ENCODE measurements at places on chromosomes 5 and 9.

DNA sequence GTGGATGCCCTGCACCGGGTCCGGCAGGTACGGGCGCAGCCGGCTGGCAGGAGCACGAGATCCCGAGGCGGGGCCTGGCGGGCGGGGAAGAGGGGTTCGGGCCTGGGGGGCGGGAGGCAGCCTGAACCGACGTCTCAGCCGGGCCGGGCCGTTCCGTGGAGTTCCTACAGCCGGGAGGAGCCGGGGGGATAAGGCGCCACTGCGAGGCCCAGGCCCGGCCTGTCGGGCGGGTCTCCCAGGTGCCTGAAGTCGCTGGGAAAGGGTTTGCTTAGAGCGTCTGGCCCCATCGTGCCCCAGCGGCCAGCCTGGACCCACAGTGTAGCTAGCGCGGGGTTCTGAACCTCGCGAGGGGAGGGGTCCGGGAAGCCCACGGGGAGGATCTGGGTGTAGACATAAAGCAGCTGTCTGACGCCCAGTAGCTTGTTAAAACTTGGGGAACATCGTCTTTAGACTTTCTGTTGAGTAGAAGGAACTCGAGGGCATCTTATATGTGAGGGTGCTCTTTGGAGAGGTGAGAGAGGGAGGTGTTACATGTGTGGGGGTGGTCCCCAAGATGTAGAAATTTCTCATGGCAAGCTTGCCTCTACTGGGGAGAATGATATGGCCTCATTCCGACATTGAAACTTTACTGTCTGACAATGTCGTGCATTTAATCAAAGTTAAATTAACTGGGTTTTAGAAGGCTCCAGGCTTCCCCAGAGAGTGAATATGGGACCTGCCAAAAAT is 524 bp downstream of the FUBP3 start:
- no peak for DNase-seq

GRCh38 chr5:66666778-66667177 is 70.6 kb downstream of the MAST4 start:
- DNase-seq: no peak

- DNase-seq: no peak
Measured at GRCh38 chr9:132541870-132542830, 40.3 kb upstream of the BARHL1 start.

- DNase-seq: no peak
Measured at GRCh38 chr9:118455788-118456187, 751.6 kb downstream of the TLR4 start.

DNA sequence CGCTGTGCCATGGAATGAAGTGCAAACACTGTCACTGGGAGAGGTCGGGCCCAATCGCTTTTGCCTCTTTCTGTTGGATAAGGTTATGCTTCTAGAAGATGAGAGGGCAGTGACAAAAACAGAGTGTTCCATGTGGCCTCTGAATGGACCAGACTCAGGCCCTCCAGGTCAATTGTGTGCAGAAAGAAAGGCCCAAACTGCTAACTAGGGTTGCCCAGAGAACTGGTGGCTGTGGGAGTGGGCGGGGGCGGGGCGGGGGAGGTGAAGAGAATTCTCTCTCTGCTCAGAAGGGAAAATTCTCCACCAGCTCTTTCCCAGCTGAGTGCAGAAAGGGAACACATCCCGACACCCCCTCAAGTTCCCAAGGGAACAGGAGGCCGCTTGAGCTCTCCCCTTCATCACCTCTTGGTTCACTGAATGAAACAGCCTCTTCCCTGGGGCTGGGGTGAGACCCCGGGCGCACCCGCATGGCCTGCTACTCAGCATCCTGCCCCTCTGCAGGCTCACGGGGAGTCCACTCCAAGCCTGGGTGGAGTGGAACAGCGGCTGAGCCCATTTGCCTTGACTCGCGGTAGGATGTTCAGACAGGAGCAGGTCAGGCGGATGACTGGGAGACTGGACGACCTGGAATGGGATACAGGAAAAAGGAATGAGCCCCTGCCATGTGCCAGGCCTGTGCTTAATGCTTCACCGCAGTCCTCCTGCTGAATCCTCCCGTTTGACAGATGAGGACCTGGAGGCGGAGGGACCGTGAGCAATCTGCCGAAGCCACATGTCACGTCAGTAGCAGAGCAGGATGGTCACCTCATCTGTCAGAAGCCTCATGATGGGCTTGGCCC is 93.8 kb upstream of the FANCC start:
- no peak for DNase-seq

DNA sequence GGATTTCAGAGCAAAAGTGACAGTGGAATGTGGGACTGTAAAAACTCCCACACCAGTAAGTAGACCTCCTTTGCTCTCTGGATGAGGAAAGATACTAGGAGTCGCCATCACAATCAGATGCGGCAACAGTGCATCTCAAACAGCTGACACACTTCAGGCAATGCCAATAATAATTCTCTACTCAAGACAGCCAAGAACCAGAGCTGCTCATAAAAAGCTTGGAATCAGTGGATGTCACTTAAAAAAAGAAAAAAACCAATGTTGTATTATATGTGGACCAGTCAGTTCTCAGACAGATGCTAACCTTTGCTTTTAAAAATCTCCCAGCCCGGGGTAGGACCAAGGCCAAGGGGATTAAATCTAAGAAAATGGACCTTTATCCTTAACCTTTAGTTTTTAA is 185.0 kb downstream of the GNA14 start:
- no peak for DNase-seq

- DNase-seq: no peak
Measured at GRCh38 chr5:115180165-115180709, 10.5 kb upstream of the TRIM36 start.

- DNase-seq: no peak
Measured at GRCh38 chr5:38330207-38330606, 71.8 kb downstream of the EGFLAM start.

DNA sequence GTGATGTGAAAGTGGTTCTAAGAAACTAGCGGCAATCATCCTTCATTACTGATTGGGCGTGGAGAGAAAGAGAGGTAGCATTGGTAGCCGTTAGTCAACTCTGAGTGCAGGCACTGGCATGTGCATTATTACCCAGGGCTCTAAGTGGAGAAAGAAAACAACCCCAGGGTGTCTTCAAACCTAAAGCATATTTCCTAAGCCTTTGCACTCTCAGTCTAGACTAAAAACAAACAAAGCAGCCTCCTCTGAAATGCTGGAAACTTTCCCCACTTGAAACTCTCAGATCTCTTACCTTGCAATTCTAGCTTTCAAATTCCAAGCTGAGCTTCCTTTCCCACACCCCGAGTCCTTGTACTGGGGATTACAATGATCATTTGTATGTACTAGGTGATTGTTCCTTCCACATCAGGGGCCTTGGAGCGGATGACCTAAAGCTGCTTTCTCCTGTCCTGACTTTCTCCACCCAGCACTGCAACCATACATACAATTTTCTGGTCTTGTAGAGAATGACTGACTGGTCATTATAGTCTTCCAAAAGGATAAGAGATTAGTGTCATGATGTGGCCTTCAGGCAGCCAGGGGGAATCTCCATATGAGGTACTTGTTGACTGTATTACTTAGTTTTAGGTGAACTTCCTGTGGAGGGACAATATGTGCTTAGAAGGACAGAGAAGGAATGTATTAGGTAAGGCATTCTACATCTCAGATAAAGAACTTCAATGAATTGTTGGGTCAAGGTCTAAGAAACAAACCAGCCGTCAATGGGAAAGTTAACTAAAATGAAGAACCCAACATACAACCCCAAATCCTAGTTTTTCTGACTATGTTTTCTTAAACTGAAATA is 98.3 kb upstream of the CDKN2B start:
- DNase-seq: no peak

- no peak for DNase-seq
Measured at GRCh38 chr5:89243611-89244010, 360.6 kb upstream of the MEF2C start.

DNA sequence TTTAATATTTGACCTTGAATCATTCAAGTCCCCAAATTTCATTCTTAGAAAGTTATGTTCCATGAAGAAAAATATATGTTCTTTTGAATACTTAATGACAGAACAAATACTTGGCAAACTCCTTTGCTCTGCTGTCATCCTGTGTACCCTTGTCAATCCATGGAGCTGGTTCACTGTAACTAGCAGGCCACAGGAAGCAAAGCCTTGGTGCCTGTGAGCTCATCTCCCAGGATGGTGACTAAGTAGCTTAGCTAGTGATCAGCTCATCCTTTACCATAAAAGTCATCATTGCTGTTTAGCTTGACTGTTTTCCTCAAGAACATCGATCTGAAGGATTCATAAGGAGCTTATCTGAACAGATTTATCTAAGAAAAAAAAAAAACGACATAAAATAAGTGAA is 65.4 kb downstream of the WDR41 start:
- DNase-seq: no peak

DNA sequence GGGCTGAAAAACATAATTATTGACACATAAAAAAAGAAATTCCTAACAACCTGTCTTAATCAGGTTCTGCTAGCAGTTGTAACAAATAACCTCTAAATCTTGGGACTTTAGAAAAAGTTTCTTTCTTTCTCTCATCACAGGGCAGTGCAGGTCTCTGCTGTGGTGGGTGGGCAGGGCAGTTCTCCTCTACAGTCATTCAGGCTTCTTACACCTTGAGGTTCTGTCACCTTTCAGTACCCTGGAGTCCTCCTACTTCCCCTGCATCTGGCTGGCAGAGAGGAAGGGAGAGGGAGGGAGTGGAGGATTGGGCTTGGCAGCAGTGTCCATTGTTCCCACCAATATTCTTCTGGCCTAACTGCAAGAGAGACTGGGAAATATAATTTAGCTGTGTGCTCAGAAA is 112.2 kb upstream of the ANKRD55 start:
- DNase-seq: no peak

- DNase-seq: no peak
Measured at GRCh38 chr5:78598973-78599372, 49.6 kb downstream of the LHFPL2 start.

GRCh38 chr5:169796731-169797130 is 159.7 kb downstream of the DOCK2 start:
- DNase-seq: no peak

DNA sequence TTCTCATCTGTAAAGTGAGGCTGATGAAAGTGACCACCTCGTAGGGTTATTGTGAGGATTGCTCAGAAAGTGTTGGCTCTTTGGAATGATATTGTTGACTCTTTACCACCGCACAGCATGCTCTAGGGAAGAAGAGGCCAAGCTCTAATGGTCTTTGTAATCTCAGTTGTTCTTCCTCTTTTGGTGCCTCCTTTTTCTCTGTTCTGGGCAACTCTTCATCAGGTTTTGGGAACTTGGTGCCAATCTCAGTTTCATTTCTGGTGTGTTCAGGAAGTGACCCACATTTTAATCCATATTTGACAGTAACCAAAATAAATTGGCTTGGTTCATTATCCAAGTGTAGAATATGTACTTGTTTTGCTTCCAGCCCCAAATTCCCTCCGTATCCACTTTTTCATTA is 25.1 kb downstream of the ARHGAP26 start:
- DNase-seq: no peak

GRCh38 chr9:37818849-37819248 is 18.3 kb downstream of the DCAF10 start:
- DNase-seq: no peak

DNA sequence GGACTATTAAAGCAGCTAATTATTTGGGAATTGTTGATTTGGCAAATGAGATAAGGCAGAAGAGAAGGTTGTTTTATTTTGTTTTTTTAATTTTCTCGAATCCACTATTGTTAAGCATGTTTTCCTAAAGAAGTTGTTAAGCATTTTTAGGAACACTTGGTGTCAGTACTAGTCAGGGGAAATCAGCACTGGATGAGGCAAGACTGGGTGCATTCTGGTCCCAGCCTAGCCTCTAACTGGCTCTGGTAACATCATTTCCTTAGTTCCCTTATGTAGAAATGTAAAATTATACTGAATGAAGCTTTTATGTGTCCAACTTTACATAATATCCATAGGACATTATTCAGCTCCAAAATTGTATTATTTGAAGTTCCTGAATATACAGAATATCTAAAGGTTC is 196.1 kb downstream of the PCSK5 start:
- no peak for DNase-seq

GRCh38 chr9:36665921-36666431 is 93.3 kb downstream of the MELK start:
- no peak for DNase-seq

- no peak for DNase-seq
Measured at GRCh38 chr9:112535811-112536210, 49.2 kb downstream of the KIAA1958 start.

GRCh38 chr5:24026288-24026687 is 518.9 kb downstream of the PRDM9 start:
- DNase-seq: no peak

DNA sequence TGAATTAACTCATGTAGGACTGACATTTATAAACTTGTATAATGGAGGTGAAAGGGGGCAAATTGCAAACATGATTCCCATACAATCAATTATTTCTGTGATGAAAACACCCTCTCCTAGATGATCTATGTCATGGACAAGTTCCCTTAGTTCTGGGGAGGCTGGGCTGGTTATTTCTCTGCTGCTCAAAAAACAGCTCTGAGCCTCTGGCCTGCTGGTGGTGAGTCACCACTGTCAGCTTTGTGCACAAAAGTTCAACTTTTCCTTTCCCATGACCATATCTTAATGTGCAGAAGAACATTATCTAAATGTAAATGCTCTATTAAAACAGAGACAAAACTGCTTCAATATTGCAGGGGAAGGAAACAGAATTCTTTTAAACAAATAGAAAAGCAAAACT is 85.0 kb downstream of the HMHB1 start:
- DNase-seq: no peak

- no peak for DNase-seq
Measured at GRCh38 chr9:130929571-130930038, 9.4 kb downstream of the FIBCD1 start.

DNA sequence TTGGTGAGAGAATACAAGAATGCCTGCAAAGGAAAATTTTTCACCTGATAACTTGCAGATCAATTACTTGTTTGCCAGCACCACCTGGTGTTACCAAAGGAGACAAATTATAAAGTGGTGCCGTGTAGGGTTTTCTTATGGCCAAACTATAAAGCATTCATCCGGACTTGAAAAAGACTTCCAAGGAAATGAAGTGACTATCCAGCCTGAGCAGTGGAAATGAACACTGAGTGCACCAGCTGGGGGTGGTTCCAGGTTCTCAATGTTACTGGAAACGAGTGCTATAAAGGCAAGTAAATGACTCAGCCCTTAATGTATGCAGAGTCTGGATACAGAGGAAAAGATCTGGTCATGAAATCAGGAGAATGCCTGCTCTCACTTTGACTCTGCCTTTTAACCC is 113.1 kb downstream of the DNAH5 start:
- DNase-seq: no peak
